CD4-positive, alpha-beta T cell treated with Interleukin-12 subunit alpha and Interleukin-12 subunit beta, for 1 hour (primary cell): ENCODE measurements at places on chromosomes 12 and 14.

DNA sequence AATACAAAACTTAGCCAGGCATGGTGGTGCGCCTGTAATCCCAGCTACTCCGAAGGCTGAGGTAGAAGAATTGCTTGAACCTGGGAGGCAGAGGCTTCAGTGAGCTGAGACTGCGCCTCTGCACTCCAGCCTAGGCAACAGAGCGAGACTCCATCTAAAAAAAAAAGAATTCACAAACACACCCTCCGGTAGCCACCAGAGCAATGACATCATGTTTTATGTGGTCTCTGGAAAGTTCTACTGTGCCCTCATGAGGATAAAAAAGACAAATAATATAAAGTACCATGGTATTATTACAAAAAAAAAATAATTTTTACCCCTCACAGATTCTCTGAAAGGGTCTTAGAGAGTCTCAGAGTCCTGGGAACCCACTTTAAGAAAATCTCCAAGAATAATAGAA, 81.5 kb downstream of the OSBPL8 start:
- no peak for DNase-seq

DNA sequence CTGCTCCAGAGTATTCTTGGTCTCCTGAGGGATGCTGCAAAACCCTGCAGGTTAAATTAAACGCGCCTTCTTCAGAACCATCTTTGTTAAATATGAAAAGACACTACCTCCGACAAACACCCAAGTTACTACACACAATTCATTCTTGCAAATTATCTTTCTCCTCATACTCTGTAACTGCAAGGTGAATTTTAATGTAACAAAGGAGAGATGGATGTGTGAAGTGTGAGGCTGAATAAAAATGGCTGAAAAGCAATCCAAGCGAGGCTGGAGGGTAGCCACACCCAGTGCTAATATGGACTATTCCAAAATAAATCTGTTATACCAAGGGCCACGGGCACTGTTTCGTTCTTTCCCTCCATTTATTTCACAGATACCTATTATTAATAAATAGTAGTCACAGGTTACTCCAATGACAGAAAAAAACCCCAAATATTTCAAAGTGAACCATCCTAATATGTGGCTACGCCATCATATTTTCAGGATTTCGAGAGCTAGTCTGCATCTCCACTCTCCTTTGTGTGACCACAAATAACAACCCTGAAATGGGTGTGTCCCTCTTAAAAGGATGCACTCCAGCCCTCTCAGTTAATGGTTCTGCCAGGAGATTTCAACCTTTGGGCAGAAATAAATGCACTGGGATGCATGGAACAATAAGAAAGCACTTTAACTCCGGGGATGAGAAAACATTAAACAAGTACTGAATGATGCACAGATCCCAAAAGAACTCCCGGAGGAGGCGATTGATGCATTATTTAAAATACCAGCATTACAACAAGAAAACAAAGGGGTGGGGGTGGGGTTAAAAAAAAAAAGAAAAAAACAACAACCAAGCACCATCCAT, 53.1 kb upstream of the CCDC175 start:
- no peak for DNase-seq

DNA sequence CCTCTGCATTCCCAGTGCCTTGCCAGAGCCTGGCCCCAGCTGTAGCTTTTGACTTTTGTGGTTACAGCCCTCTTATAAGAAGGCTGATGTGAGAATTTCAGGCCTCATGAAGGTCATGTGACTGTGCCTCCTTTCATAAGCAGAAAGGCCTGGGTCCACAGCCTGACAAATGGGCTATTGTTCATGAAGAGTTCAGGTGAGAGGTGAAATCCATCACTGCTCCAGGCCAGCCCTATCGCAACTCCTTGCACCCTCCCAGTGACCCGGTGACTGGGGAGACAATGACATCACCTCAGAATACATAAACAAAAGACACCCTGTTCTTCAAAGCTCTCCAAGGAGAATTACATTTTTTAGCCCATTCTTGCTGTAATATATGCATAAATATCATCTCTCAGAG, 321.5 kb downstream of the PCNX1 start:
- DNase-seq, result no peak

DNA sequence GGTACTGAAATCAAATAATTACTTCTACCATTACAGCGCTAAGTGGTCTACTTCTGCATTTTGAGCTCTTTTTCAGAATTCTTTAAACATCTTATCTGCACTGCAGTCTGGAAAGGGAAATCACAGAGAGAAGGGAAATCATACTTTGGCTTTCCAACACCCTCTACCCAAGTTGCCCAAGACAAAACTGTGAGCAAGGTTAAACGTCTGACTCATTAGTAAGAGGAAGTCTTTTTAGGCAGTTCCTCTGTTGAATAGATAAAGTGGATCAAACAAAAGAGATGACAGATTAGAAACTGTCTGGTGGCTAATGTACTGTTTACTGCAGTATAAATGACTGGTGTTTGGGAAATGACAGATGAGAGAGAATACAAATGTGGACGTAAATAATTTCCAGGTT, 858.1 kb downstream of the NRXN3 start:
- DNase-seq, result no peak

DNA sequence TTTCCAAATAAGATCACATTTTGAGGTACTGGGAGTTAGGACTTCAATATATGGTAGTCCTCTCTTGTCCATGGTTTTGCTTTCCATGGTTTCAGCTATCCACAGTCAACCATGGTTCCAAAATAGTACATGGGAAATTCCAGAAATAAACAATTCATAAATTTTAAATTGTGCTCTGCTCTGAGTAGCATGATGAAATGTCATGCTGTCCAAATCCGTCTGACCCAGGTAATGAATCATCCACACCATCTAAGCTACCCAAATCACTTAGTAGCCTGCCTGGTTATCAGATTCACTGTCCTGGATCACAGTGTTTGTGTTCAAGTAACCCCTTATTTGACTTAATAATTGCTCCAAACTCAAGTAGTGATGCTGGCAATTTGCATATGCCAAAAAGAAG, 197.9 kb downstream of the TMTC3 start:
- no peak for DNase-seq

GRCh38 chr12:49260166-49260565, 4.7 kb upstream of the TUBA1C start:
- DNase-seq, result no peak

- DNase-seq, result no peak
Observed at GRCh38 chr12:116971222-116971621, 60.5 kb downstream of the FBXW8 start.

DNA sequence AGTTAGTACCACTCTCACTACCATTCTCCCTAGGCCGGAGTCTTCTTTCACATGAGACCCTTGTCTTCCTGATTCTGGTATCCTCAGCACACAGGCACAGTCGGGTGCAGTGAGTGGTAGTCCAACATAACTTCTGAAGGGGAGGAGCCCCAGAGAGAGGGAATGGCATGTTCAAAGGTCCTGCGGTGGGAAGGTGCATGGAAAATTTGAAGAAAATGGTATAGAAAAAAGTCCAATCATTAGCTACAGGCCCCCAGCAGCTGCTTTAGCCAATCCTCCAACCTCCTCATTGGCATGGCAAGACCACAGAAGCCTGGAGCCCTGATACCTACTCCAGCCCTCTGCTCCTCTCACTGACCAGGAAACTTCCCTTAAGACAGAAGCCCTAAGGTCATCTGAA, 96.6 kb downstream of the ZFP36L1 start:
- no peak for DNase-seq

DNA sequence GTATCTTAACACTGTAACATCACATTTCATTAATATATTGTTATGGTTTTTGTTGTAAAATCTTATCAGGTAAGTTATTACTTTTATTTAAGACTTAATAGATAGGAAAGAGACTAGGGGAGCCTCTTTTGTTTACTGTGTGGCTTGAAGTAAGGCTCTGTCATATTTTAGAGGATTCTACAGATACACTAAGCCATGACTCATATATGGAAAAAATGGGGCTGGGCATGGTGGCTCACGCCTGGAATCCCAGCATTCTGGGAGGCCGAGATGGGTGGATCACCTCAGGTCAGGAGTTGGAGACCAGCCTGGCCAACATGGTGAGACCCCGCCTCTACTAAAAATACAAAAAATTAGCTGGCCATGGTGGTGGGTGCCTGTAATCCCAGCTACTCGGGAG, 23.6 kb upstream of the NPFF start:
- no peak for DNase-seq

- DNase-seq, result no peak
Observed at GRCh38 chr14:95486875-95487668, 29.4 kb downstream of the SYNE3 start.

DNA sequence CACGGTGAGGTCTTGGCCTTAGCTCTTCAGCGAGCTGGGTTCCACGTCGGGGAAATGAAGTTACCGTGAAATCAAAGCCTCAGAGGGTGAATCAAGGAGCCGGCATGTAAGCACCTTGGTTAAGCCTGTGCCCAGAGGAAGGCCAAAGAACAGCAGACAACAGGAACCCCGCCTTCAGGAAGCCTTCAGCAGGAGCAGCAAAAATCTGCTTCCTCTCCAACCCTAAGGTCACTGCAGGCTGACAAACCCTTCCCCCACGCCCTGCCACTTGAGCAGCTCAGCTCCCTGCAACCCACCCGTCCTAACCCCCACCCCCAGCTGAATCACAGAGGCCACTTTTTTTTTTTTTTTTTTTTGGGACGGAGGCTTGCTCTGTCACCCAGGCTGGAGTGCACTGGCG, 72.9 kb upstream of the LTA4H start:
- DNase-seq, result peak; percentile 31

GRCh38 chr12:110176745-110177144, 52.6 kb downstream of the IFT81 start:
- DNase-seq, result no peak

DNA sequence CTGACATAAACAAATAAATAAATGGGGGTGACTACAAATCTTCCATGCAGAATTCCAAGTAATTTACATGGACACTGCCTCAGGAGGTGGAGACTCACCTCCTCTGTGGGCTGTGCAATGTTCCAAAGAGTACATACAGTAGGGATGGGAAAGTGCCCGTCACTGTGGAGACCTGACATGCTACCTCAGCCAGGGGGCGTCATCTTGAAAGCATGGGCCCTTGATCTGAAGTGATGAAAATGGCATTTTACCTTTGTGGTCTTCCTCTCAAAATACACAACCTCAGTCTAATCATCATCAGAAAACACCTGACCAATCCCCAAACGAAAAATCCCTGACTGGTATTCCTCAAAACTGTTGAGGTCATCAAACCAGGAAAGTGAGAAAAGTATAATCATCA, 48.4 kb downstream of the ANAPC7 start:
- peak; percentile 32 for DNase-seq

GRCh38 chr12:87796961-87797516, 232.2 kb downstream of the C12orf50 start:
- DNase-seq, result no peak

DNA sequence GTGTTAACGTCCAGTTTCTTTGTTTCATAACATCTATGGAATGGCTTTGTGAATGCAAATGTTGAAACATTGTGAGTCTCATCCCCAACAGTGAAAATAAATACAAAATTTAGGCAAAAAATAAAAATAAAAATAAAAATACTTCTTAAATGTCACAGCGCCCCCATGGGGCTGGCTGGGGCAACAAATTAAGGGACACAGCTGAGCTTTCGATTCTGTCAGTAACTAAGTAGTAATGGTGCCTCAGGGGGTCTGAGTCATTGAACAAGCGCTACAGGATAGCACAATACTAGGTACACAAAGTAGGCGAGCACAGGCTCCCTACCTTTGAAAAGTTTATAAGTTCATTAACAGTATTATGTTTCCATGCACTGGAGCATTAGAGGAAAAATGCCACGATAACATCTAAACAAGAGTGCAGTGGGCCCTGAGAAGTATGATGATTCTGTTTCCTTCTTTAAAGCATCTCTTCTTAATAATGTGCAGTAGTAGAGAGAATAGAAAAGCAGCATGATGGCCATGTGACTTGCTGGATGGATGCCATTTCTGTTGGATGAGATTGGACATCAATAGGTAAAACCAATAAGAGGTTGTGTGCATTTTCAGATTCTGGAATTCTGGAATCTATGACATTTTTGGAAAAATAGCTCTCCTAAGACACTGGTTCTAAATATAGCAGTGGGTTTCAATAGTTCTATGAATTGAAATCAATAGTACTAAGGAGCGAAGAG, 667.2 kb downstream of the DIO2 start:
- no peak for DNase-seq

DNA sequence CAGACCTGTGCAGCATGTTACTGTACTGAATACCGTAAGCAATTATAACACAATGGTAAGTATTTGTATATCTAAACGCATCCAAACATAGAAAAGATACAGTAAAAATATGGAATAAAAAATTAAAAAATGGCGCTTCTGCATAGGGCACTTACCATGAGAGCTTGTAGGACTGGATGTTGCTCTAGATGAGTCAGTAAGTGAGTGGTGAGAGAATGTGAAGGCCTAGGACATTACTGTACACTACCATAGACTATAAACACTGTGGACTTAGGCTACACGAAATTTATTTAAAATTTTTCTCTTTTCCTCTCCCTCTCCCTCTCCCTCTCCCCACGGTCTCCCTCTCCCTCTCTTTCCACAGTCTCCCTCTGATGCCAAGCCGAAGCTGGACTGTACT, 194.5 kb upstream of the CDKN3 start:
- no peak for DNase-seq

DNA sequence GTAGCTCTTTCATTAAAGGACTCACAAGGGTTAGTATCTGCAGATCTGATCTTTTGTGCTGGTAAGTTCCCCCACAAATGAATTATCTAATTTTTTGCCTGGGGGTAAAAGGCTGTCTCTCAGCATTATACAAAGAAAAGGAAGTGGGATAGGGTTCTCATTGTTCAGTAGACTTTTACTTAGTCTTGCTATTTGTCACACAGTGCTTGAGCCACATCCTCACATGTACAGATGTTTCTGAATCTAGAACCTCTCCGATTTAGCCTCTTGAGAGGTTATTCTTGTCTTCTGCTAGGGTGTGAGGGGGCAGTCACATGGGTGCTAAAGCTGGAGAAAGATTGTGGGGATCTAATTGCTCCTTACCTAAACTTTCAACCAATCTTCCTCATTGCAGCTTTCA, 93.0 kb downstream of the SLC41A2 start:
- no peak for DNase-seq

DNA sequence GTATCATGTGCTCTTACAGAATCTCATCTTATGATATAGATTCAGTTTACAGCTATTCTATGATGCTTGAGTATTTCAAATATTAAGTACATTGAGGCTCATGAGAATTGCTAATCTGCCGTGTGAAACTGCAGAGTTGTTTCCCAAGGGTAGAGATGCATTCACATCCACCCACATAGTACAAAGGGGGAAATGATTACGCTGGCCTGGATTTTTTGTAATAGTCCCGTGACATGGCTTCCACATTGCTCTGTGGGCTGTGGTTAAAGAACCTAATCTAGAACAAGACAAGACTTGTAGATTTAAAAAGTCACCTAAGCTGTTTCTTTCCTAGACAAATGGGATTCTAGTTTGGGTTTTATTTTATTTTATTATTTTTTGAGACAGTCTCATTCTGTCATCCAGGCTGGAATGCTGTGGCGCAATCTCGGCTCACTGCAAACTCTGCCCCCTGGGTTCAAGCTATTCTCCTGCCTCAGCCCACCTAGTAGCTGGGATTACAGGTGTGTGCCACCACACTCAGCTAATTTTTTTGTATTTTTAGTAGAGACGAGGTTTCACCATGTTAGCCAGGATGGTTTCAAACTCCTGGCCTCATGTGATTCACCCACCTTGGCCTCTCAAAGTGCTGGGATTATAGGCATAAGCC, 13.0 kb upstream of the RIOX1 start:
- no peak for DNase-seq

GRCh38 chr12:32080435-32080834, 26.2 kb upstream of the BICD1 start:
- no peak for DNase-seq
